ENCODE measurements at places on chromosomes 6 and 20.
A peak's percentile ranks its signal among the peaks of the same experiment; 100 is the strongest.

- DNase-seq, result peak; percentile 18
Measured at GRCh38 chr6:32854376-32855178, 585 bp downstream of the PSMB9 start.

DNA sequence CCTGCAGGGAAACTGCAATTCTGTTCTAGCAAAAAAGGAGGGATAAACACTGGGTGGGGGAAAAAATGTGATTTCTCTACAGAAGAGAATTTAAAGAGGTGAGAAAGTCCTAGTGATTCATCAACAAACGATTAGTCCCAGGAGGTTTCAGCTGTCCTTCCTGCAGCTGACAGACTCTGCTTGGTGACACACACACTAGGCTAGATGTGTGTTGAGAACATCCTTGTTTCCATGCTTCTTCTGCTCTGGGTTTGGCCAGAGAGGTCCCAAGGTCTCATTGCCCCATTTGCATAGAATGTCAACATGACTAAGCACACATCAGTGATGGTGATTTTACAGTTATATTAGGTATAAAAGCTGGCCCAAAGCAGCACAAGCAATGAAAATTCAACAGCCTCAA is 258.3 kb downstream of the NFATC2 start:
- DNase-seq, result no peak

DNA sequence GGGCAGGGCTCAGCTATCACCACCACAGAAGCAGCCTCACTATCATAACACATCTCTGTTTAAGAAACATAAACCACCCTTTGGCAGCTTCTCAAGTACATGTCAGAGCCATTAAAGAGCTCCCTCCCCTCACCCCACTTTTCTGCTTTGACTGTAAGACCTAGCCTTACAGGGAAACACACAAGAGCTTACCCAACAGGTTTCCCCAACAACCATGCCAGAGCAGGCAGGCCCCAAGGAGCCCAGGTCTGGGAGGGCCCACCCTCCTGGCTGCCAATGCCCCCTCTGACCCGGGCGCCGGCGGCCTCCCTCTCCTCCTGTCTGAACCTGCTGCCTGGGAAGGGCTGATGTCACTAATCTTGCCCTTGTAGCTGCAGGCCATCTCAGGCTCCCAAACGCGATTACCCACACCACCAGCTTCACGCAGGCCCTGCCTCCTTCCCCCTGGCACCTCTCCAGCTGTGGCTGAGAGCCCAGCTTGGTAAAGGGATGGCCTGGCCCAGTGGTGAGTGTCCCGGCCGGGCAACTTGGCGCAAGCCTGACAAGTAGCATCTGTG is 402.0 kb downstream of the MAFB start:
- DNase-seq, result peak; percentile 69

DNA sequence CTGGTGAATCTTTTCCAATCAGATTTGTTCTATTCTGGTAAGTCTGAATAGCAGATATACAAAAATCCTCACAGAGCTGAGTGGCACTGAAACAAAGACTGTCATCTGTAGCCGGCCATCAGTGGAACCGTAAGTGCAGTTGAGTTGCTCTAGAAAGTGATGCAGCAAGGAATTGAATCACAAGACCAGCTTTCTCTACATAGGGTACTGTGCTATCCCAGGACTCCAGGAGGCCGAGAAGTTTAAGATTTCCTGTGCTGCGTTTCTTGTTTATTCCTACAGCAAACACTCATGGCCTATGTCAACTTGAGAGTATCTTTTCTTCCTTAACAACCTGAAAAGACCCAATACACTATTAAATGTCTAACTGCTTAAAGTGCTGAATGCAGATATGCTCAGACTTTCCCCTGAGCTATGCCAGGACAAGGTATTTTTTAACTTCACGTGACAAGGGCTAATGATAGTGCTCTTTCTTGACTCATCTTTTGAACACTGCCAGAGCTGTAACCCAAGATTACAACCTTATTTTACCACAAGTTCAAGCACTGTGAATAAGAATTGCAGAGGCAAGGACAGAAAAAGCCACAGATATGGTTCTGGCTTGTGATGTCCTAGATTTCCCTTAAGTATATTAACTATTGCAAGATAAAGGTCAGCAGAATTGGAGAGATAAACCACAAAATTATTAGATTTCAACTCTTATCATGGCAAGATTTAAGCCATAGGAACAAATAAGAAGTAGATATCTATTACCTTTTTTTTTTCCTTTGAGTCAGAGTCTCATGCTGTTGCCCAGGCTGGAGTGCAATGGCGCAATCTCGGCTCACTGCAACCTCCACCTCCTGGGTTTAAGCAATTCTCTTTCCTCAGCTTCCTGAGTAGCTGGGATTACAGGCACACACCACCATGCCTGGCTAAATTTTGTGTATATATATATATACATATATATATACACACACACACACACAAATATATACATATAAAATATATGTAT is 71.6 kb downstream of the GJA1 start:
- DNase-seq, result no peak

- no peak for DNase-seq
Measured at GRCh38 chr6:55130806-55131324, 43.5 kb upstream of the HCRTR2 start.

- DNase-seq, result no peak
Measured at GRCh38 chr6:23228439-23229024, 659.2 kb downstream of the HDGFL1 start.

DNA sequence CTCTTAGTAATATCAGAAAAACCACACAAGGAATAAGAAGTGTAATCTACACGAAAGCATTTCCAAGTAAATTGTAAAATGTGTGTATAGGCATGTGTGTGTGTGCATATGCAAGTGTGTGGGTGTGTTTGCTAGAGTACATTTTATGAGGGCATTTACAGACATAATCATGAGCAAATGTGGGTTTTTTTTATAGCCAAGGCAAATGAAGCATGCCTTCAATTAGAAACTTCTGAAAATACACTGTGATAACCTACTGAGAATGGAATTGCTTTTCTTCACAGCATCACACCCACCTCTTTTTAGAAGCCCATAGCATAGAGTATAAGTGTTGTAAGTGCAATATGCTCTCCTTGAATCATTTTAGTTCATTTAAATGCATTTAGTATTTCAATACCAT is 1721.1 kb downstream of the GRIK2 start:
- no peak for DNase-seq

DNA sequence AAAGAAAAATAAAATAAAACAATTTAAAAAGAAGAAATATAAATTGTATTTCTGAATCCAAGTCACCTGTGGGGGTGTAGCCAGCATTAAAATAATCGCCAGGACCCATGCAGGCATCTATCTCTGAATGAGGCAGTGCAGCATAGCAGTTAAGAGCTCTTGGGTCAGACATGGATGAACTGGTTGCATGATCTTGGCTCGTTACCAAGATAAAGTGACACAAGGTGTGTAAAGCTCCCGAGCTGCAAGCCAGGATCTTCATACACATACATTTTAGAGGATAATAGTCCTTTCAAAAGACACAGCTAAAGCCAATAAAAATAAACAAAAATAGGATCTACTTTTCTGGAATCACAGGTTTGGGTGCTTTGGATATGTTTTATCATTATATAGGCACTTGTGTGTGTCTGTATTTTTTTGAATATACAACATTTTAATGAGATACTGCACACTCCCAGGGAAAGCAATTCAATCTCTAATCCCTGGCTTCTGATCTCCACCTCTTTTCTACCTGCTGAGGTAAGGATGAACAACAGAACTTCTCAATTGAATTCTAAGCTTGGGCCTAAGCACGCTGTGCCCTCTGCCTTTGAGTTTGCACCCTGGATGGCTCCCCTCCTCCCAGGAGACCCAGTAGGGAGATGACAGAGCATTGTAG is 8.9 kb downstream of the TRIM10 start:
- peak; percentile 54 for DNase-seq

- no peak for DNase-seq
Measured at GRCh38 chr6:28982476-28983266, 22.4 kb downstream of the ZNF311 start.

GRCh38 chr20:39875492-39876110 is 813.4 kb downstream of the MAFB start:
- no peak for DNase-seq

DNA sequence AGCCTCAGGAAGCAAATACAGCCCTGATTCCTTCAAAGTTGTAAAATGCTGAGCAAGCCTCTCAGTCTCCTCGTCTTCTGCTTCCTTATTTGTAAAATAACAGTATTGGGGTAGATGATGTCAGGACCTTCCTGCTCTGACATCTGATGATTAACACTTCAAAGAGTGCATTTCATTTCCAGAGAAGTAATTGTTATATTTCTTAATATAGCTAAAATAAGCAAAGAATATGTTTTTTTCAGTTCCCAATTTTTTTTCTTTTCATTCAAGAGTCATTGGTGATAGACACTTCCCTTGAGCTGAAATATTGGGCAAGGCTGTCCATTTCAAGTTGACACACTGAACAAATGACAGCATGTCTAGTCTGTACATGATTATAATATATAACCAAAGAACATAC is 53.4 kb downstream of the SLX4IP start:
- no peak for DNase-seq

- DNase-seq, result no peak
Measured at GRCh38 chr20:4788314-4788713, 66.6 kb downstream of the PRND start.

DNA sequence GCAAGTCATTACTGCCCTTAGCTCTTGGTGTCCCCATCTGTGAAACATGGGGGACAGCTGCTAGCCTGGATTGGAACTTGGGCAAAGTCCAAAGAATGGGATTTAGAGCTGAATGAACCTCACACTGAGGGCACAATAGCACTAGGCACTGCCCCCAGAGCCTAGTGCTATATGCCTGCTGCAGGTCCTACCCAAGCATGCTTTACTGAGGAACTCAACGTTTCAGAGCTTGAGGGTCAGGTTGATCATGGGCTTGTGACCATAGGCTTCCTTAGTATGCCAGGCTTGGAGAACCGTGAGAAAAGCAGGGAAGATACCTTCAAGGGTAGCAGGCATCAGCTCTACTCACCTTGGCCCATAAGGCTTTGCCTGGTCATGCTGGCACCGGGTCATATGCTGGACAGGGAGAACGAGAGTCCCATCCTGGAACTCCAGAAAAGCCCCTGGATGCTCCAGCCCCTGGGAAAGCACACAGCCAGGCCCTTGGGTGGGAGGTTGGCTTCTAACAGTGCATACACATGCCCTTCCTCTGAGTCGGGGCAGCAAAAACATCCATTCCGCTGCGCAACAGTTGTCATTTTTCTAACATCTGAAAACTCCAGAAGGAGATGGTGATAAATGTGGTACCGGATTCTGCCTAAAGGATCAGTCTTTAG is 29.7 kb downstream of the EIF2S2 start:
- DNase-seq, result no peak

- no peak for DNase-seq
Measured at GRCh38 chr6:144797881-144798589, 512.9 kb downstream of the UTRN start.

GRCh38 chr6:40252531-40253258 is 318.4 kb upstream of the MOCS1 start:
- no peak for DNase-seq

- no peak for DNase-seq
Measured at GRCh38 chr20:33399924-33400323, 1.4 kb downstream of the CDK5RAP1 start.

DNA sequence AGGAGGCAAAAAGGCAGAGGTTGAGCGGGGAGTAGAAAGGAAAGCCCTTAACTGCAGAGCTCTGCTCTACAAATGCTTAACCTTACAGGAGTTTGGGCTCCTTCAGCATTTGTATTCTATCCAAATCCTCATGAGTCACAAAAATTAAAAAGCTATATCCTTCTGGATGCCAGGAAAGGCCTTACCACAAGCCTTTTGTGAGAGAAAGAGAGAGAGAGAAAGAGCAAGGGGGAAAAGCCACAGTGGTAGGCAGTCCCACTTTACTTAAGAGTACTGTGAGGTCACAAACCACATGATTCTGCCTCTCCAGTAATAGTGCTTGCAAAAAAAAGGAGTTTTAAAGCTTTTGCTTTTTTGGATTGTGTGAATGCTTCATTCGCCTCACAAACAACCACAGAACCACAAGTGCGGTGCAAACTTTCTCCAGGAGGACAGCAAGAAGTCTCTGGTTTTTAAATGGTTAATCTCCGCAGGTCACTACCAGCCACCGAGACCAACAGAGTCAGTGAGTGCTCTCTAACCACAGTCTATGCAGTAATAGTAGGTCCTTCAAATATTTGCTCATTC is at the start of gene RUNX2:
Gene RUNX2, plus strand, starts transcription at position 375 of the 567 bp plus-strand sequence. CDS start 397 bp downstream, outside the sequence.
- DNase-seq, result peak; percentile 34

GRCh38 chr6:166477647-166478365 is 95.1 kb upstream of the MPC1 start:
- no peak for DNase-seq

- DNase-seq, result no peak
Measured at GRCh38 chr6:137759624-137760023, 107.4 kb upstream of the TNFAIP3 start.

DNA sequence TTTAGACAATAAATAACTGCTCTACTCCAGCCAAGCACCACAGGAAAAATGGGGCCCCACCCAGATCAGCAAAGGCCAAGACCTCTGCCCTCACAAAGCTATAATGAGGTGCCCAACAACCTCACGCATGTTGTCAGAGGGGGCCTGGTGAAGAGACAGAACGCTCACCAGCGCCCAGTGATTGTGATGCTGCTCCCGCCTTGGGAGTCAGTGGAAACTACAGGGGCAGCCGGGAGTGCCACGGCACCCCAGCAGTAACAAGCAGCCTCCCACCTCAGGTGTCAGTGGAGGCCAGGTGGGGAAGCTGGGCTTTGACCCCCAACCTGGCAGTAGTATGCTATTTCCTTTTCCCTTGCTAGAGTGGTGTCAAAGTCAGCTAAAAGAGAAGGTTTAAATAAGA is 47.4 kb downstream of the TCP11 start:
- no peak for DNase-seq

Measured in NCI-H2029 (cell line).